ENCODE measurements at places on chromosomes 12 and 14.

- no peak for DNase-seq
Observed at GRCh38 chr12:52496054-52496453, 3.0 kb upstream of the KRT6A start.

GRCh38 chr14:74712499-74713394 lies at the start of the genes AREL1 and FCF1:
Gene AREL1 (minus strand): TSS chr14:74713080. CDS start chr14:74685615, 27,465 bp downstream.
Gene FCF1 (plus strand): TSS chr14:74713144. CDS start chr14:74713198, 54 bp downstream.
- DNase-seq: peak; percentile 74

- DNase-seq: no peak
Observed at GRCh38 chr14:99164712-99165111, 107.3 kb downstream of the BCL11B start.

- no peak for DNase-seq
Observed at GRCh38 chr12:48311313-48311712, 39.4 kb downstream of the ZNF641 start.

GRCh38 chr14:99255621-99256482 lies 16.1 kb downstream of the BCL11B start:
- peak; percentile 15 for DNase-seq

DNA sequence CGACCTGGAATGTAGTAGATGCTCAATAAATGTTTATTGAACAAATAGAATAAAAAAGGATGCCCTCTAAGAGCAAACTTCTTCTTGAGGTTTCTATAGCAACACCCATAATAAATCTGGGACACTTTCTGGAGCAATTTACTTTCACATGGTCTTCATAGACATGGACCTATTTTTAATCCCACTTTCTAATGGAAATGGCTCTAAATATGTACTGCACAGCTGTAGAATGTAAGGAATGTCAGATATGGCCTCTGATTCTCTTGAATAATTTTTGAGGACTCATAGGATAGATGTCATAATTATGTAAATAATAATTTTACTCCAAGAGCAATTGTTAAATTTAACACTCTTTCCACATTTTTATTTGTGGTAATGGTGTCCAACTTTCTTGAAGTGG lies 133.5 kb upstream of the DAAM1 start:
- no peak for DNase-seq

DNA sequence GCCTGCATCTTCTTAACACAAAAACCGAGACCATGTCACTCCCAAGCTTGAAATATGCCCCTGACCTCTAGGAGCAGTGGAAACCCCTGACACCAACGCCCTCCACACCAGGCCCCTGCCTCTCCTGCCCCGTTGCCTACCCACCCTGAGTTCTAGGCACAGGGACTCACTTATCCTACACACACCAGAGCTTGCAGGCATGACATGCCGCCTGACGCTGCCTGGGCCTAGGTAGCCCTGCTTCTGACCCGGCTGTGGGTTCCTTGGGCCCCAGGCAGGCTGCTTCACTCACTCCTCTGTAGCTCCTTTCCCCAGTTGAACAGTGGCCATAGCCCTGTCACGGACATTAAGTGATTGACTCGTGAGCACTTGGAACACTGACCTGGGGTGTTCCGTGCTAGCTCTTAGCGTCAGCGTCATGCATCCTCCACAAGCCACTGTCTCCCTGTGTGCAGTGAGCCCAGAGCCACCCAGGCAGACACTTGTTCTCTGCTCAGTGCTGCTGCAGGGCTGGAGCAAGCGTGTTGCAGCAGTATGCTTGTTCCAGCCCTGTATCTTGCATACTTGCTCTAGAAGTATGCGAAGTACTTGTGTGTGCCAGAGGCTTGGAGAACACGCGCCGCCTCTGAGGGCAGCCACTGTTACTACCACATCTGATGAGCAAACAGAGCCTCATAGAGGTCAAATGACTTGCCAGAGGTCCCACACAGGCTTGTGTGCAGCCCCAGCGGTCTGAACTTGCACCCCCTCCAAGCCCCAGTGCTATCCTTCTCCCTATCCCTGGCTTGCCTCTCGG lies 15.6 kb downstream of the OTUB2 start:
- DNase-seq: no peak

DNA sequence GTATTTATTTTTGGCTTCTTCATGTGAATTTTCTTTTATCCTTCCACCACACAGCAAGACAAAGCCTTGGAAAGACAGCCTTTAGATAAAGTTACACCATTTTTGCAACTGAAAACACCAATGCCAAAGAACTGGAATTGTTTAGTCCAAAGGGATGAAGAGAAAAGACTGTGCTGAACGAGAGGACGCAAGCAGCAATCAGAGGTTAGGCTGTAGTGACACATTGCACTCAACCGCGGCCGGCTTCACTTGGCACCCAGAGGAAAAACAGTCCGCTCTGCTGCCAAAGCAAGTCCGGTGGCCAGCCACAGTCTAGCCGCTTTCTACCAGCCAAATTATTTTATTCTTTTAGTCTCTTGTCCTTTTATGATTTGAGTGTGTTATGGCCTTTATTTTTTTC lies 49.1 kb upstream of the KCNJ8 start:
- no peak for DNase-seq

DNA sequence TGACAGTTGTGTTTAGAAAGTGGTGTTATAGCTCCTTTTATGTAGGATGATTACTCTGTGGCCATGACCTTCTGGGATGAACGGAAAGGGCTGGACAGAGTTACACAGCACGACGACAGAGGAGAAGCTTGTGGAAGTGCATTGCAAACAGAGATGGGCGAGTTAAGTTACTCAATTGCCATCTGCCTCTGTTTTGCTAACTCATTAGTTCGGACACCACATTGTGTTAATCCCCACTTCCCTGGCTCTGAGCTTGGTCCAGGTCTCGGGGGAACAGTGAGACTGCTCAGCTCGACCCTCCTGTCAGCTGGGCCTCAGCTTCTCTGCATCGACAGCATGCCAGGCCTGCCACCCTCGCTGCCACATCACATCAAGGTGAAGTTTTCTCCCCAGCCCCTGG lies 408.0 kb downstream of the ZFP36L1 start:
- no peak for DNase-seq

DNA sequence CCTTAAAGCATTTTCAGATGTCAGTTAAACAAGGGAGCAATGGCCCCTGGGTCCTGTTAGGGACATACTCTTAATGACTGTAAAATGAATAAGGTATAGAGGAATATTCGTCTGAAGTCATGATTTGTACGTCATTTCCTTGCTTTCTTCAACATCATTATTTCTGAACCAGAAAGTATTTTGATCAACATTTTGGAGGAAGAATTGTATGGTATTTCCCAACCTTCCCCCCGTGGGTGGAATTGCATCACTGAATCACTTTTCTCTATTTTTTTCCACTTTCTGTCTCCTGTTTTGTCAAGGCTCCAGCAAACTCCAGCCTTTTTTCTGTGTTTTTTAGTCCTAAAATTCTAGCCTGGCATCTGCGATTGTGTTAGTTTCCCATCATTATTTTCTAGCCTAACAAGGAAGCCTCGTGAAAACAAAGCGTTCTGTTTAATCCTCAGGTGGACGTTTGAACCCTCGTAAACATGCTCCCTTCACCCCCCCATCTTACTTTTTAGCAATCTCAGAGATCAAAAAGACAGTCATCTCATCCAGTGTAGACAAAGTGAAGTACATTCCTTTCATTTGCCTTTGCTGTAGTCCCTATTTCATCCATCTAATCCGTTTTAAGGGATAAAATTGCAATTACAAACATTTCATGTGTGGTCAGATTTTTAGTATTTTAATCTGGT lies 62.3 kb downstream of the ETV6 start:
- DNase-seq: no peak

- DNase-seq: no peak
Observed at GRCh38 chr14:58797010-58797429, 159.3 kb downstream of the DACT1 start.

DNA sequence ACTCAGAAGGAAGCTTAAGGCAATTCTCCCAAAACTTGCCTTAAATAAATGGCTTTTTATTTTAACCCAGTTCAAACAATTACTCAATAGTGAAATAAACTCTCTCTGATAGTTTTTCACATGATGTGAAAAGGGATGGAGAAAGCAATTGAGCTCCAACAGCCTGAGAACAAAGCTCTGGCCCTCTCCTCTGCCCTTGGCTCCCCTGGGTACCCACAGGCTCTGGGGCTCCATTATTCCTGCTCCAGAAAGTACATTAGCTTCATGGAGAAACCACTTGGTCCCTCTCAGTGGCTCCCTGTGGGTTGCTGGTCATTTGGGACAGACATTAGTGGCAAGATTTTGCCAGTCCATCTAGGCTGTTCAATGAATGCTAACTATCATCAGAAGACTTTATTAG lies 242.8 kb downstream of the ATP23 start:
- DNase-seq: no peak

DNA sequence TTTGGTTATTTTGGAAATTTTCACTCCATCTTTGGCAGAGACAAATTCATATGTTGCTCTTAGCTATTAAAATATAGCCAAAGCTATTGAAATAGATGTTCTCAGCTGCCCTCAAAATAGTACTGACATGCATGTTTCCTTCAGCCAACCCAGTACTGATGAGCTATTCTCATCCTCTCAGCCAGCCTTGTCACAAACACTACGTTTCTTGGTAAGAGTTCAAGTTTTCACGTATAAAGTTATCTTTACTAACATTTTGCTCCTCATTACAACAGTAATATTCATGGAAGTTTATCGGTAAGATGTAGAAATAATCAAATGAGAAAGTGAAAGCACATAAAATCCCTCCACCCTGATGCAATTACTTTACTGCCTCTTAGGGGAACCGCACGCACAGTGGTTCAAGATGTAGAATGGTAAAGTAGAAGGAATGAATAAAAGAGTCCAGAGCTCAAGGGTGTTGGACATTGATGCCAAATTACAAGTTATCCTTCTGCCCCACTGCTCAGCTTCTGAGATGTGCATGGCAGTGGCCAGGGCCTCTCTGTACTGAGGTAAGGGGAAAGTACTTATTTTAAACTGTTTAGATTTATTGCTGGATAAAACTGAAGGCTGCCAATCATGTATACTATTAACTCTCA lies 20.7 kb downstream of the GCH1 start:
- DNase-seq: peak; percentile 10

DNA sequence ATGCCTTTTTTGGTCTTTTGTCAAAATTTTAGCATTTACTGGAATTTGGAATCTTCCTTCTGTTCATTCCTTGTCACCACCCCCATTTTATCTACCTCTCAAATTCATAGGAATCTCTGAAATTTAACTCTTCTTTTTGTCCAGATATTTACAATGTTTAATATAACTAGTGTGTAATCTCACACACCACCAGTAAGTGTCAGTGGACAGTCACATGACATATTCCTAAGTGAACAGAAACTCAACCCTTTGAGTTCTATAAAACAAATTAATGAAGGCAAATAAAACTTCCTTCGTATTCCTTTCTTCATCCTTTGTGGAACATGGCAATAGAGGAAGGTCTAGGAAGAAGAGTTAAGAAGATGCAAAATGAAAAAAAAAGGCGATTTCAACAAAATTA lies 26.6 kb downstream of the ATF7 start:
- DNase-seq: no peak
